Dermis lymphatic vessel endothelial cell (primary cell): ENCODE measurements at places on chromosomes 7 and 10. TPM values are rescaled to one million over a fixed set of nuclear protein-coding genes. Genes with fewer than 3 reads are reported as not detected.

IFIT2 gene
- total RNA-seq: 8.9 and 25.2 TPM in 2 replicates

TMEM225B gene
- total RNA-seq: 0.11 TPM in 1 of 2 replicates, not detected in the other

NUTM2B gene
- 0.26 and 0.33 TPM in 2 replicates for total RNA-seq

ASB15 gene
- under 0.01 TPM in 1 of 2 replicates, not detected in the other for total RNA-seq

NRCAM gene
- total RNA-seq: 0.60 and 1.2 TPM in 2 replicates

BLVRA gene
- total RNA-seq: 22.3 and 22.8 TPM in 2 replicates

CLDN15 gene
- 1.6 and 2.1 TPM in 2 replicates for total RNA-seq
